Inflammatory macrophage treated with lipopolysaccharide for 1 hour (primary cell): ENCODE measurements at places on chromosomes 12 and 14.

DNA sequence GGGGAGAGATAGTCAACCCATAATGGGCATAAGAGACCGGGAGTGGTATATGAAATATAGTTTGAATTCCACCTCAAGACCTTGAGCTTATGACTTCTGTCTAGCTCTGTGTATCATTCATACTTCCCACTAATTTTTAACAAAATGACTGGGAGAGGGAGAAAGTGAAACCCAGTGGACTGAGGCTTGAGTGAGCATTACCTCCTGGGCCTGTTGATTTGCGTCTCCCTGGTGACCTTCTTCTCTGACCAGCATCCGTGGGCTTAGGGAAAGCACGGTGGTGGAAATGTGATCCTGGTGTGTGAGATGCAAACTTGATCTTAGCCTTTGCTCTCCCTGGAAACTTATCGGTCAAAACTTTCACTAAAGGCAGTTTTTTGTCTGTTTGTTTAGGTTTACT is 207.9 kb upstream of the BCL2L14 start:
- DNase-seq = peak; percentile 72

DNA sequence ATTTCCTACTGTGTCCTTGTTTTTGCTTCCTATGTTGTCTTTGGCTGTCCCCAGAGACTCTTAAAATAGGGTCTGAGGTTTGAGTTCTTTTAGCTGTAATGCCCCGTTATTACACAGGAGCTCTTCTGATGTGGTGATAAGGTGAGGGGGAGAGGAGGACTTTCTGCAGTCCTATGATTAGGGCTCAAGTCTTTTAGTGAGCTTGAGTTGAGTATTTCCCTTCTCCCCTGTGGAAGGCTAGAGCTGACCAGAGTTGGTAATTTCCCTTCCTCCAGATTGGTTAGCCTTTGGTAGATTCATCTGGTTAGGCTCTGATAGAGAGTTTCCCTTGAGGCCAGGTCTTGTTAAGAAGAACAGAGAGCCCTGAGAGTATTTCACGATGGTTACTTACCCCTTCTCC is 4.3 kb upstream of the HIF1A start:
- DNase-seq = no peak

DNA sequence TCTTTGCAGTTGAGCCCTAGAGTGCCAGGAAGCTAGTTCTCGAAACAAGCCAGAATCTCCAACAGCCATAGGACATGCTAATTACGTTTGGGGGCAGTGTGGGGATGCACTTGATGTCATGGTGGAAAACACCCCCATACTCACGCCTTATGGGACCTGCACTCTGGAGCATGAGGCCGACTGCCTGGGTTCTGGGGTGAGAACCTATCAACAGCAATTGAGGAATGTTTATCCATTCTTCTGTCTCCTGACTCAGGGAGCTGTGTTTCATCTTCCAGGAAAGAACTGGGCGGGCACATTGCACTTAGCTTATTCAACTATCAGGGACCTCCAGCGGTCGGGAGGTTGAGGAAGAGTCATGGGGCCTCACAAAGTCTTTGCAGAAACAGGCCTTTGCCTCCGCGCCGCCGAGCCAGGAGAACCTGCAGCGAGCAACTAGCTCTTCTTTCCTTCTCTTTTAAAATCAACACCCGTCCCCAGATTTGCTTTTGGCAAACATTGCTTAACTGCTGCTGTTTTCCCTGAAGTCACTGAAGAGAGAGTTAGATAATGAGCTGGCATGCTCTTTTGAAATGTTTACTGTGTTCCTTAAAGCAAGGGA is 226.1 kb upstream of the DIO3 start:
- no peak for DNase-seq

DNA sequence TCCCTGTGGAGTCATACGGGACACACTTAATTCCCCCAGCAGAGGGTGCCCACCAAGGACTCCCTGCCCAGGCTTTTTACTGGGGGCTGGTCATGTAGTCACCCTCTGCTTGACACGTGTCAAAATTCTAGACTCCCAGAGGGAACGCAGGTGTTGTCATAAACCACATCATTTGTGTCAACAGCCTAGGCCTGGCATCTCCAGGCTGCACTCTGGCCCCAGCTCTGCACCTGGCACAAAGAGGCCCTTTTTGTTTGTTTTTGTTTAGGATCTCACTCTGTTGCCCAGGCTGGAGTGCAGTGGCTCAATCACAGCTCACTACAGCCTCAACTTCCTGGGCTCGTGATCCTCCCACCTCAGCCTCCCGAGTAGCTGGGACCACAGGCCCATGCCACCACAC is 21.1 kb downstream of the BRI3BP start:
- no peak for DNase-seq

DNA sequence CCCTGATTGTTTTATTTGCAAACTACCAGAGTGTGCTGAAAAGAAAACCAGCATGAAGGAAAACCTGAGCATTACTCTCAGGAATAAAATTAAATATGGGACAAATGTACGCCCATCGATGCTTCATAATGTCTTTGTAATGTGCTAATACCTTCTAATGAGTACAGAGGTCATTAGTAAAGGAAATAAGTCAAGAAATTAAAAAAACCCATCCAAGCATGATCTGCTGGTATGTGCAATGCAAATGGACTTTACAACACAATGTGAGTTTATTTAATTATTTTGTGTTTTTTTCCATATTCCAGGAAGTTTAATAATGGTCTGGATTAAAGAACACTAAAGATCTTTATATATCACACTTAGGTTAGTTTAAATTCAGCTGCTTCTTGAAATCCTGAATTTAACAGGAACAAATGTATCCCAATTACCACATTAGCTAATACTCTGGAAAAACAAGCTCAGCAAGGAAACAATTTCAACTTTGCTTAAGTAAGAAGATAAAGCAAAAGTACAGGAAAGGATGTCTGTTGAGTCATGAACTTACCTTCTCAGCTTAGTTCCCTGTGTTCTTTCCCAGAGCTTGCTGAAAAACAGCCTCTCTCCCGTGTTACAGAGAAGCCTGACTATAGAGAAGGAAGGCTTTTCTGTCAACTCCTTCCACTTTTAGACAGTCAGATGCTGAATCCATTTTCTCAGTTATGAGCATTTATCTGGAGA is 179.3 kb upstream of the TMEM260 start:
- no peak for DNase-seq

DNA sequence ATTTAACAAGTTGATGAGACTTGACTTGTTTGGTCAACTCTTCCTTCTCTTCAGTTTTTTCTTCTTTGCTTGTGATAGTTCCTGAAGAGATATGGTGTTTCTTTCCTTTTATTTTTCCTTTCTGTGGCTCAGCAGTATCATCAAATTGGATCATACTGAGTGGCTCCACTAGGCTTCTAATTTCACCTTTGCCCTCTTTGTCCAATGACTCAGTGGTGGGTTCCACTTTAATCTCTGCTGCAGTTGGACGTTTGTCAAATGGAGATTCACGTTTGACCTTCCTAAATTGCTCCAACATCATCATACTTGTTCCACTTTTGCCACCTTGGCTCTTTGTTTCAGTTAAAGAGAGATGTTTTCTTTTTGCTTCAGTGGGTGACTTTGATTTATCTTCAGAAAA is 41.5 kb downstream of the FAM186A start:
- DNase-seq = no peak

GRCh38 chr14:22598896-22599244 is 770 bp downstream of the ABHD4 start:
- peak; percentile 56 for DNase-seq

DNA sequence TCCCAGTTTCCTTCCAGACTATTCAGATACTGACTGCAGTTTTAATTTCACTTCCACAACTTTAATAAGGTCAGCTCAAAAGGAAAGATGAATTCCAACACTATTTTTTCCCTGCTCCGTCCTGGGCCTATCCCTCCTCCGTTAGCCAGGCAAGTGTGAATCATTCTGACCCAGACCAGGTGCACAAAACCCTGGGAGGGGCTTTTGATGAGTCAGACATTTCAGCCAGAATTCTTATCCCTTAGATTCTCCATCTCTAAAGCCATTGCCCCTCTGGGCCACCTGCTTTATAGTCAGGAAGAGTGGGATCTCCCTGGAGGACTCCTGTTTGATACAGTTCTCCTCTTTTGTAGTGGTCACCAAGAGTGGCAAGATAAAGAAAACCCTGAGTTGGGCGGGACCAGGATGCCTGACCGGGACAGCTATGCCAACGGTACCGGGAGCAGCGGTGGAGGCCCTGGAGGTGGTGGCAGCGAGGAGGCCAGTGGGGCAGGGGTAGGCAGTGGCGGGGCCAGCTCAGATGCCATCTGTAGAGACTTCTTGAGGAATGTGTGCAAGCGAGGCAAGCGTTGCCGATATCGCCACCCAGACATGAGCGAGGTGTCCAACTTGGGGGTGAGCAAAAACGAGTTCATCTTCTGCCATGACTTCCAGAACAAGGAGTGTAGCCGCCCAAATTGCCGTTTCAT is 2.2 kb downstream of the ZC3H10 start:
- no peak for DNase-seq

DNA sequence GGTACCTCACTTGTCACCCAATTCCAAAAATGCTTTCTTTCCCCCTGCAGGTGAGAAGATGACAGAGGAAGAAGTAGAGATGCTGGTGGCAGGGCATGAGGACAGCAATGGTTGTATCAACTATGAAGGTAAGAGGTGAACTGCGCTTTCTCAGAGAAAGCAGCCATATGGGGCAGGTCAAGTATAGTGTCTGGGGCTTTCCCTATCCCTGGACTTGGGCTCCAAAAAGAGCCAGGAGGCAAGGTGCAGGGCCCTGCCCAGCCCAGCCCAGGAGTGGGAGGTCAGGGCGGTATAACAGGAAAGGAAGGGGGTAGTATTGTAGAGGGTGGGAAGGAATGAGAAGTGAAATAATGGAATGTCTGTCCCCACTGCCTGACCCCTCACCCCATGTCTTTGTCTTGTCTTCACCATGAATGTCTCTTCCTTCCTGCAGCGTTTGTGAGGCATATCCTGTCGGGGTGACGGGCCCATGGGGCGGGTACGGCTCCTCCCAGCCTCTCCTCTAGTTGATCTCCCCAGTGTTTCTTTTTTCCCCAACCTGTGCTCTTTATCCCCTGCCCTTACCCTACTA is 2.1 kb downstream of the MYL6 start:
- DNase-seq = peak; percentile 35

GRCh38 chr14:94728950-94729349 is 41.0 kb downstream of the GSC start:
- DNase-seq = no peak

GRCh38 chr14:56854325-56854724 is 44.0 kb upstream of the OTX2 start:
- DNase-seq = no peak
